8988T (cell line): ENCODE measurements at places on chromosomes 3 and 15.

GRCh38 chr3:55204417-55204816, 276.6 kb upstream of the LRTM1 start:
- no peak for DNase-seq

DNA sequence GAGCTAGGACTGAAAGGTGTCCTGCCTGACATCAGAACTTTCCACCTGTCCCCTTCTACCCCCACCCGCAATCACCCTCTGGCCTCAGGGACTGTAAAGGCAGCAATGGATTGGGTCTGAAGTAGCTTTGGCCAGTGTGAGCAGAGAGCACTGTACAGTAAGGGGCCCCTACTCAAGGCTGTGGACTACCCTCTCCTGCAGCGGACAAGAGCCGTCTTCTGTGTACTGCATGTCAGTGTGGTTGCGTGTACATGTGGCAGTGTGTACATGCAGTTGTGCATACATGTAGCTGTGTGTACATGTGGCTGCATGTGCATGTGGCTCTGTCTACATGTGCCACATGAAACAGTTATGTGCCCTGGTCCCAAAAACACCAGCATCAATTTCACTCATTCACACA, 205.9 kb upstream of the LINGO1 start:
- DNase-seq, result no peak

DNA sequence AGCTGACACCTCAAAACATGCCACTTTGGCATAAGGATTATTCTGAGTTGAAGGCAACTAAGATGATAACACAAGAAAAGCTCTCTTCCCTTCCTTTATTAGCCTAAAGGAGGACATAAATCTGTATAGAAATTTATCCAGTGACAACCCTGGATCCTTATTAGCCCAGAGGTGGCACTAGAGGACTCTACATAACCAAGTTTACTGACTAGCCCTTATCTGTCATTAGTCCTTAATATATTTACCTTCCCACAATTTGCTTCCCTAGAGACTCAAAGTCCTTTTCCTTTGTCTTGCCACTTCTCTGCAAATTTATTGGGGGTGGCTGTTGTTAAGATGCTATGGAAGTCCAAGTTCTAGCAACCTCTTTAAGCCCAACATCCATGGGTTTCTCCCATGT, 26.7 kb downstream of the CEP70 start:
- no peak for DNase-seq

DNA sequence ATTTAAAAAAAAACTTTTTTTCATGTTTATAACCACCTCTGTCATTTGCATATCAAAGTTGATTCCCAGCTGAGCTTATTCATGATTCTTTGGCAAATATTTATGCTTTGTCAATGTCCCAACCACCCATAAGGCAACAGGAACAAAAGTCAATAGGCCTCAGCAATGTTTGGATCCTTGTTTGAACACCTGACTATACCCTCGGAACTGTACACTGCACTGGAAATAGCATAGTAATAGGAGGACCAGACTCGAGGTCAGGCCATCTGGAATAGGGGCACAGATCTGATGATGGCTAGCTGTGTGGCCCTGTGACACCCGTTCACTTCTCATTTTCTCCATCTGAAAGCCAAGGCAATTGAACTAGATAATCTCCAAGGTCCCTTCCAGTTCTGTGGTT, 301.7 kb upstream of the ATP11B start:
- DNase-seq, result no peak

DNA sequence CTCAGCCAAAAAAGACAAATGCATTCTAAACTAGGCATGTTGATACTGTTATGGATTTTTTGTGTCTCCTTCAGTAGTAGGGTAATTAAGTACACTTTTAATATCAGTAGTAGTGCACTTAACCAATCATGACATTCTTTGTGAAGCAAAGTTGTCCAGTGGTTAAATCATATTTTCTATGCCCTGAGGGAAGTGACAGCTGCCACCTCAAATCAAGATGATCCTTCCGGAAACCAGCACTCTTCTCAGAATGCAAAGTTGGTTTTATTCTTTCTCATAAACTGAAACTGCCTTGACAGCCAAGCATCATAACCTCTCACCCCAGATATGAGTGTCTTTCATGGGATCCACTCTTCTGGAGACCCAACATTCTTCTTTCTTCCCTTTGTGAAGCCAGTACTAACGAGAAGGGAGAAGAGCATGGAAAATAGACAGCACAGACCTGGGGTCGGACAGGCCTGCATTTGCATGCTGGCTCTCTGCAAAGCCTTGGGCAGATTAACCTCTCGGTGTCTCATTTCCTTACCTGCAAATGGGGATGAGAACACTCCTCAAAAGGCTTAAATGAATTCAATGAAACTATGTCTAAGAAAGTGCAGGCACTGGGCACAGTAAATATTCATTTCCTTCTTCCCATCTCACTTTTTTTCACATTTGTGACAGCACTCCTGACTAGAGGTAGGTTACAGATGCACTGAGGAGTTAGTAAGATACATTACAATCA, 13.2 kb downstream of the AAGAB start:
- DNase-seq, result no peak

DNA sequence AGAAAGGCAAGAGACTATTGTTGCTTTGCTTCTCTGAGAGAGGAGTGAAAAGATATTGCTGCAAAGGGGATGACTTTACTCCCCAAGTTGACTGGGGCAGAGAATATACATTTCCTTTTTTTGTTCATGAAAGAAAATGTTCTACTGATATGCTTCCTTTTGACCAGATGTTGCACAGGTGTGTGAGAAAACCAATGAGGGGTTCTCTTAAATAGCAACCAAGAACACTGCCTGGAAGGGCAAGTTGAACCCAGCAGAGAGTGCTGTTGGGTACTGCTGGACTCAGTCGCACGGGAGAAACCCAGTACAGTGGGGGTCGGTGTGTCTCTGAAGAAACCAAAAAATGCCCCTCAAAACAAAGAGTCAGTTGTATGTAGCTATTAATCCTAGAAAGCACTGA, 101.2 kb downstream of the CHST2 start:
- no peak for DNase-seq

- no peak for DNase-seq
Measured at GRCh38 chr3:114420072-114420471, 126.2 kb downstream of the TIGIT start.

GRCh38 chr3:168497183-168497582, 401.5 kb upstream of the GOLIM4 start:
- DNase-seq, result no peak

DNA sequence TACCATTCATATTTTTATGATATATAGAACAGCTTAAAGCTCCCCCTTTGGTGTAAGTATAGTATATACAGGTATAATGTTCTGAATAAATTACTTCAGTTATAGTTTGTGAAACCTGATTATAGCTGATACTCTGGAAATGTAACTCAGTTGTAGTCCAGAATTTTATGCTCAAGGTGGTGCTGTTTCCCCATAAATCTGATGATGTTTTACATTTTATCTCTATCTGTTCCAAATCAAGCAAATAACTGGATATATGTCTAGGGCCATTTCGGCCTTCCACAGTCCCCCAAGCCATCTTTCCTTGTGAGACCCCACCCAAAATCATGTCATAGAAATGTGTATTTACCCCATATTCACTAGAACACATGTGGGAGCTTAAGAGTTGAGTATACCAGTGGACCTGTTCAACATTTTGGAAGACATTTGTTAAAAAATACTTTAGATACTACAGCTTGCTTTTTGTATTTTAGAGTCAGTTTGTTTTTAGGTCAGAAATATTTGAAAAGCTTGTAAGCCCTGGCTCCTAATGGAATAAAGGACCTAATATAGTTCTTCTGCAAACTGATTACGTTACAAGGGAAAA, 107.1 kb downstream of the ATG7 start:
- DNase-seq, result no peak

GRCh38 chr3:32078864-32079263, 27.6 kb upstream of the GPD1L start:
- DNase-seq, result no peak

DNA sequence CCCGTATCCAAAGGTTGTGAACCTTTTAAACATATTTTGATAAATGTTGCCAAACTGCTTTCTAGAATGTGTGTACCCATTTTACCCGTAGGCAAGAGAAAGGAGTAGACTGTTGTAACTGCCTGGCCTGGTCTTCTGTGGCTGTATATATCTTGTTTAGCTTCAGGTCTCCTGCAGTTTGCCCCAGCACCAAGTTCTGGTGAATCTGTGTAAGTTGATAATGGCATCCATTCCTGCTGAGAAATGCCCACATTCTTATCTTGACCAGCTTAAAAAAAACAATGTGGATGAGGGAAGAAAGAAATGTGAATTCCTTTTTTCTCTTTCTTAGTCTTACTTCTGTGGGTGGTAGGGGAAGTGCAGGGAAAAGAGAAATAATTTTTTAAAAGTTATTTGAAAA, 53.3 kb upstream of the TLE3 start:
- DNase-seq, result no peak

DNA sequence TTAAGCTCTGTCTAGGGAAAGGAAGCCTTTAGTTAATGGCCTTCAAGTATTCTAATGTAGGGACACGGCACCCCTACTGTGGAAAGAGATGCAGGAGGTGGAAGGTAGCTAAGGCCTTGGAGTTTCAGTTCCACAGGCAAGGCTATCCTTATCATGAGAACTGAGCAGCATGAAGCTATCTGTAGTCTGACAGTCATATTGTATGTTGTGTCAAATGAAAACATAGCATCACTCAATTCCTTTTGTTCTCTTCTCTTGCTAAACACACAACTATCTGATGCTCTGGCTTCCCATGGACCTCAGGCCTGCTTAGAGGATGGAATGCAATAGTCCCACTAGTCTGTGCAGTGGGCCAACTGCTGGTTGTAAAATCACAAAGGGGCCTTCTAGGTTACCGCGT, 380.9 kb downstream of the FHIT start:
- no peak for DNase-seq

DNA sequence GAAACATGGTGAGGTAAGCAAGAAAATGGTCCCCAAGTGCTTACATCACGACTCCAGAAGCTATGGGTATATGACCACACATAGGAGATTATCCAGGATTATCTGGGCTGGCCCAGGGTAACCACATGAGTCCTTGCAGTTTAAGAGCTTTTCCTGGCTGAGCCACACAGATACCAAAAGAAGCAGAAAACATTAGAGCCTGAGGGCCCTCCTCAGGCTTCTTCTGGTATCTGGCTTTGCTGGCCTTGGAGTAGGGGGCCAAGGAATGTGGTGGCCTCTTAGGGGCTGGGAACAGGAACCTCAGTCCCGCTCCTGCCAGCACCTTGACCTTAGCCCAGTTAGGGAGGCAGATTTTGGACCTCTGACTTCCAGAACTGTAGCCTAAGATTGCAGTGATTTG, 259.1 kb downstream of the KCNMB2 start:
- no peak for DNase-seq

DNA sequence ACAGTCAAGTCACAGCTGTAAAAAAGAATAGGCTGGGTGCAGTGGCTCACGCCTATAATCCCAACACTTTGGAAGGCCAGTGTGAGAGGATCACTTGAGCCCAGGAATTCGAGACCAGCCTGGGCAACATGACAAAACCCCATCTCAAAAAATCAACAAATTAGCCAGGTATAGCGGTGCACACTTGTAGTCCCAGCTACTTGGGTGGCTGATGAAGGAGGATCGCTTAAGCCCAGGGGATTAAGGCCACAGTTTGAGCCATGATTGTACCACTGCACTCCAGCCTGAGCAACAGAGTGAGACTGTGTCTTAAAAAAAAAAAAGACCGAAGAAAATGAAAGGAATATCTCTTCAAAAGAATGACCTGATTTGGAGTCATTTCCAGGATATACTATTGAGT, 6.6 kb downstream of the HERC1 start:
- no peak for DNase-seq

GRCh38 chr15:38074029-38074428, 139.6 kb downstream of the TMCO5A start:
- no peak for DNase-seq

GRCh38 chr15:28021281-28022039, 77.7 kb downstream of the OCA2 start:
- no peak for DNase-seq

GRCh38 chr3:156587760-156588069, 32.8 kb upstream of the SSR3 start:
- DNase-seq, result no peak

DNA sequence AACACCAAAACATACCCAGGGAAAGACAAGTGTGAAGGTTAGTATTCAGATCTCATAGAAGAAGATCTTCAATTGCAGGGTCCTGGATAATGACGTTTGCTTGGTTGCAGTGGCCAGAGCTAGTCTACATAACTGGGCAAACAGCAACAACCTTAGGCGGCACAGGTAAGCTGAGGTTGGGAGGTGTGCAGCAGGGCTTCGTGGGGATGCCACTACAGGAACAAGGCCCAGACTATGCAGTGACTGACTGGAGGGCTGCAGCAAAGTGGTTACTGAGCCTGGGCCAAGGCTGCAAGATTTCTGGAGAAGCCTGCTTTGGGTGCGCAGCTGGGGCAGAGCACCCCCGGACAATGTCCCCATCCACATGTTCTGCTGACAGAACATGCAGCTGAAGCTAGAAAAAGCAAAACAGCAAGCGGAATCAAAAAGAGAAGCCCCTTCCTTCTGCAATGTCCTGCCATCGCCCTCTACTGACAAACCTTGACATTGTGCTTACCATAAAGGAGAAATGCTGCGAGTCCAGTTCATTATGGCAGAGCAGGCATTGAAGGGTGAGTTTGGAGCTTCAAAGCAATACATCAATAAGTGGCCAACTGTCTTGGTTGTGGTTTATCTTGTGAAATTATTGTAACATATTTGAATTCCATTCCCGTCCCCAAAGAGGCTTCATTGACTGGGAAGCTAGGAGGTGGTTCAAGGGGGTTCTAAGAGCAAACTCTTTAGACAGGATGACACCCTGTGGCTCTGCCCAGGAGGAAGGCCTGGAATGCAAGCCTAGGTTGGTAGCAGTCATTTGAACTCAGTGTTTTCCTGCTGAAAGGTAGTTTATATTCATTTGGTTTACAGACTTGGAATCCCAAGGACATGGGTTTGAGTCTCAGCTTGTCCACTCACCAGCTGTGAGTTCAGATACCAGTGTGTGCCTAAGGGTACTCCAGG, 217.0 kb downstream of the PDCD6IP start:
- no peak for DNase-seq

GRCh38 chr15:42034628-42035434, 14.0 kb upstream of the PLA2G4E start:
- DNase-seq, result no peak

DNA sequence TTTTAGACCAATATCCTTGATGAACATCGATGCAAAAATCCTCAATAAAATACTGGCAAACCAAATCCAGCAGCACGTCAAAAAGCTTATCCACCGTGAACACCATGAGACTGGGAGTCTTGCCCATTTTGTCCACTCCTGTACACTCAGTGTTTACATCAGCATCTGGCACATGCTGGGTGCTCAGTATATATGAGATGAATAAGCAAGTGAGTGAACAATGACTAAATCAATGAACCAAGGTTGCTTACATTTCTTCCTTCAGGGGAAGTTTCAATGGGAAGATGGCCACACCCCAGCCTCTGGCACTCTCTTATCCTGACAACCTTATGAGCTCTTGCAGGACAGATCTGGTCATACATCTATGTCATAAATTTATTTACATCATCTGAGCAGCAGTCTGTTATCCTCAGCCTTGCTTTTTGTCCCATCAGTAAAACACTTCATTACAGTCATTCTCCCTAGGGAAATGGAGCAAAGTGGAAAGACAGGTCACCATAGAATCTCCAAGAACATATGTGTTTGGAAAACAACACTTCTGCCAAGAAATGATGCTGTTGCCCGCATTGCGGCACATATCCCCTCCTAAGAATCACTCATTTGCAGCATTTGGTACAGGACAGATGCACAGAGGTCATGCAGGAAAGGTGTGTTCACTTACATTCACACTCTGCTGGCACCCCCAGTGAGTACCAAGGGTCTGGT, 171.8 kb upstream of the EIF1B start:
- no peak for DNase-seq

- DNase-seq, result no peak
Measured at GRCh38 chr15:68921926-68922325, 8.4 kb upstream of the SPESP1 start.
